ENCODE measurements at places on chromosomes 4 and X.

GRCh38 chr4:5370286-5370685 lies 319.0 kb downstream of the STK32B start:
- DNase-seq, result no peak

GRCh38 chrX:71629467-71629866 lies 11.2 kb upstream of the CXCR3 start:
- no peak for DNase-seq

GRCh38 chr4:107037199-107037584 lies 1.1 kb upstream of the DKK2 start:
- no peak for DNase-seq

DNA sequence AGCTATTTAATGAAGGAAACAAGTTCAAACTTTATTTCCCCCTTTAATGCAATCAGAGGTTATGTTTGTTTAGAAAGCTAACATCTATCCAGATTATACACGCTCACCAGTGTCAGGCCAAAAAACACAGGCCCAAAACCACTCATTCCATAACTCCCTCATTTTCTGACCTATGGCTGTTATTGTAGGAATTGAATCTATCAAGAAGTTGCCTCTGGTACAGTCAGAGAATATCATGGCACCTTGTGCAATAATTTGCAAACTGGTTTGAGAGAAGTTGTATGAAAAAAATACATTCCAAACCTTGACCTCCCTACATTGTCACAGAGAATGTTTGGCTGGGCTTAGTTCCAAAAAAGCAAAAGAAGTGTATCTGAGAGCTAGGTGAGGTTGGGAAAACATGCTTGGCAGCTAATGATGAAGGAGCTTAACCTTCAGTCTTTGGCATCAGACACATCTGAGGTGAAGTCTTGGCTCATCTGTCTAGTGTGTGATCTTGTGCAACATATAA lies 591.0 kb downstream of the ANKRD50 start:
- no peak for DNase-seq

GRCh38 chr4:113967687-113968086 lies 11.8 kb downstream of the ARSJ start:
- no peak for DNase-seq

DNA sequence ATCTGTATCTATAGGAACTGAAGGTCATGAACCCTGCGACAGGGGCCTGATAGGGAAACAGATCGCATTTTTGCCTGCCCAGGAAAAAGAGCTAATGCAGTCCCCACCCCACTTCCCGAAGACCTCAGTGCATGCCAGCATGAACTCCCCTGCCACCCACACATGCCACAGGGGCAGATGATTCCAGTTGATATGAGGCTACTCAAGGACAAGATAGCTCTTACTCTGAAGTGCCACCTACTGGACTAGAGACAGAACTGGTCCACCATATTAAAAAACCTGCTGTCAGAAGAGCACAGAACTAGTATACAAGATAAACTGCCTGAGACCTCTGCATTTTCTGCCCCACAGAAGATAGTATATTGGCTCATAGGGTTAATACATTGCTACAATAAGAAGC lies 68.0 kb downstream of the YIPF7 start:
- DNase-seq, result no peak

DNA sequence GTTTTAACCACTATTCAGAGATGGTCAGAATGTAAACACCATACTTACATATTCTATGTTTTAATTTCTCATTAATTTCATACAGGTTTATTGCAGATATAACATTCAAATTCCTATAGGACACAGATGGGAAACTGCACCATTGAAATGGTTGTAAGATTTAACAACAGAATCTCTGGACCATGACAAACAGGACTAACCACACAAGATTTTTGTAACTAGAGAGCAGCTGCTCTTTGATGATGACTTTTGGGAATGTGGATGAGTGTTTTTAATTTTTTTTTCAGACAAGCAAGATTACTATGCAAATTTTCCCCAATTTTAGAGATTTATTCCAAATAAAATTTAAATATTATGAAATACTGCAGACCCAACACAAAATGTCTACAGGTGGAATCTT lies 610.2 kb downstream of the PCDH18 start:
- DNase-seq, result no peak

DNA sequence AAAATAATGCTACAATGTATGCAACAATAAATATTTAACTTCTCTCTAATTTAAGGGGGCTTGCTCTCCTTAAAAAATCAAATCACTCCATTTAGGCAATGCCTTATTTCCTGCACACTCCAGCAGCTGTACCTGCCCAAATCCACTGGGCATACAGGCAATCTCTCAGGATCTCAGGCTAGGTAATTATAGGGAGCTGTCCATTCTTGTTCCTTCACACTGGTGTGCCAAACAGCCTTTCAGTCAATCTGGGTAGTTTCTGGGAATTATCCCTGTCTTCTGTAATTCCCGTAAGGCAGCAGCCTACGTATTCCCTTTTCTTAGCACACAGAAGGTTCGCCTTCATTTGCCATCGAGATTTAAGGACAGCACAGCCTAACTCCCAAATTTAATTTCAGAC lies 922.6 kb upstream of the SLIT2 start:
- no peak for DNase-seq

DNA sequence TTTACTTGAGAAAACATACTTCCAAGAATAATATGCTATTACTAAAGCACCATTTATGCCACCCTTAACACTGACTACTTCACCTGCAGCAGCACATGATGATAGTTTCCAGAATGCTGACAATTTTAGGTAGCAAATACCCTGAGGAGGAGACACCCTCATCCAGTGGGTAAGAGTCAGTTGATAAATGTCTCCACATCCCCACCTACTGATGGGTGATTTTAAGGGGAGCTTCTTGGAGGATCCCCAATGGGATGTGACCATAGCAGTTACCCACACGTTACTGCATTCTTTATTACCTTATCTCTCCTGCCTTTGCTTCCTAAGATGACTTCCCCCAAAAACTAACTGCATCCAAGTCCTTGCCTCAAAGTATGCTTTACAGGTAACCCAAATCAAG lies 131.2 kb upstream of the SMARCAD1 start:
- DNase-seq, result no peak

DNA sequence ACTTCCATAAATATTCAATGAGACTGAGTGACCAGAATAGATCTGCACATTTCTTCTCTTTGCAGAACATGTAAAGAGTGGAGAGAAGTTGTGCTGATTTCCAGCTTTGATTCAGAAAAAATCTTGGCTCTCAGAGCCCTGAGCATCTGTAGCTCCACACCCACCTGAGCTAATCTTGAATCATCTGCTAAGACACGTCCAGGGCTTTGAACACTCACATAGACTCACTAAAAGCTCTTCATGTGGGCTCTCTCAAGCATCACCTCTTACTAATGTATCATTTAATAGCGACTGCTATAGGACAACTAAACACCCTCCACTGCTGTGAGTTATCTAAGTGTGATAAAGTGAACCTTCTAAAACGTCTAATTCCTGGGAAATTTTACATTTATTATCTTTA lies 147.7 kb upstream of the GRIA3 start:
- DNase-seq, result no peak

GRCh38 chr4:158710814-158711213 lies 12.4 kb downstream of the PPID start:
- DNase-seq, result no peak

DNA sequence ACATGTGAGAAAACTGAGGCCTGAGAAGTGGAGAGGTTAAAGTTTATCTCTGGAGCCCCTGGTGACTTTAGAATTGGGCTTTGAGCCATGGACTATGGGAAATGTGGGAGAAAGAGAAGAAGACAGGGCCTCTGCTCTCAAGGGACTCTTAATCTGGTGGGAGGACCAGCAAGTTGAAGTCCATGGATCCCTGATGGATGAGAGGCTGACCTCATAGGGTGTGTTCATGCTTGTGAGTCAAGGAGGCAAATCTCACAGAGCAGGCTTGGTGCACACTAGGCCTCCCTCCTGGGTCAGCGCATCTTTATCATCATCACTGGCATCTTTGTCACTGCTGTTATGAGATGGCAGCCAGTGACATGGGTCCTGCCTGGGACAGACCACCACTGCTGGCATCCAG lies 211.9 kb downstream of the AFAP1 start:
- DNase-seq, result no peak

GRCh38 chr4:186190581-186191199 lies 677 bp upstream of the CYP4V2 start:
- peak; percentile 1 for DNase-seq

- no peak for DNase-seq
Observed at GRCh38 chr4:142845293-142846107, 601 bp downstream of the INPP4B start.

GRCh38 chrX:154712781-154713740 lies 37.8 kb downstream of the GAB3 start:
- DNase-seq, result no peak

- no peak for DNase-seq
Observed at GRCh38 chr4:113880240-113881028, 99.0 kb downstream of the ARSJ start.

GRCh38 chr4:151147000-151147399 lies 47.6 kb downstream of the RPS3A start:
- no peak for DNase-seq

GRCh38 chr4:113582737-113583136 lies 178.8 kb downstream of the CAMK2D start:
- no peak for DNase-seq

DNA sequence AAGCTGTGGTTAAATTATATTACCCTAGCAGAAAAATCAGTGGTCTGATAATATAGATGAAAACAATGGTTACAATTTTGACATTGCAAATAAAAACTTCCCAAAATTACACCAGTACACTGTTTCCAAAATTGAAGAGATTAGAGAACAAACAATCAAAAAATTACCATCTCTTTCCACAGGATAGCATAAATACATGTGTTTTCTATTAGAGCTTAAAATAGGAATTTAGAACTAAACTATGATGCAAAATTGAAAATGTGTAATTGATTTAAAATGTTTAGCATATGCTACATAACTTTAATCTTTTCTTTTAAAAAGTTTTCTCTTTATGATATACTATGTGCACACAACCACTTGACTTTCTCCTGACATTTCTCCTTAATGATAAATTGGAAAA lies 6.7 kb downstream of the EDNRA start:
- no peak for DNase-seq

DNA sequence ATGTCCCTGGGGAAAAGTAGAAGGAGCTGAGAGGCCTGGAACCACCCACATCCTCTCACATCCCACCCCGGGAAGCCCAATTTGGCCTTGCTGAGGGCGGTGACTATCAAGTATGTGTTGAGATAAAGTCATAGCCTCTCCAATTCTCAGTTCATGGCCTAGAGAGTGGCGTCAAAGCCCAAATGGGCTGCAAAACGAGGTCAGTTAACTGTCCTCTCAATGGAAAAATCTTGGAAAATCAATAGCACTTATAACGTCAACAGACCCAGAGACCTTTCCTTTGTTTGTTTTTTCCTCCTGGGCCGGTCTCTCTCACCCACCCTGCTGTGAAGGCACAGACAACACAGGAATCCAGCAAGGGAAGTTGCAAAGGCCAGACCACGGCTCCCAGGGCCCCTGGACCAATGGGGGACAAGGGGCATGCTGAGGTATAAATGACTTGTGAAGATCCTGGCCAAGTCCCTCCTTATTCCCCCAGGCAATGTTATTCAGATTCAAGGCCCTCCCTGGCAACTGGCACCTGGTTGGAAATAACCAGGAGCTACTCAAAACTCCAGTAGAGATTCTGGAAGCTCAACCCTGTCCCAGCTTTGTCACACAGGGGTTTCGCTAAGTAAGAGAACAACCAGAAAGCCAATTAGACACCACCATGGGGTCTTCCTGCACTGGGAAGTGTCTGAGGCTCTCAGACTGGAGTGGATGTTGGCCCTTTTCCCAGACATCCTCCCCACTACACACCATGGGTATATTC lies 38.6 kb downstream of the TSC22D3 start:
- no peak for DNase-seq

GRCh38 chrX:41047878-41048534 lies 37.2 kb upstream of the USP9X start:
- no peak for DNase-seq

- no peak for DNase-seq
Observed at GRCh38 chrX:144918936-144919335, 328.4 kb upstream of the SPANXN1 start.

GRCh38 chrX:146433771-146434170 lies 375.8 kb upstream of the CXorf51B start:
- DNase-seq, result no peak

GRCh38 chr4:176404621-176405020 lies 84.9 kb downstream of the SPCS3 start:
- DNase-seq, result no peak

- DNase-seq, result no peak
Observed at GRCh38 chr4:85565761-85566480, 91.0 kb downstream of the ARHGAP24 start.

DNA sequence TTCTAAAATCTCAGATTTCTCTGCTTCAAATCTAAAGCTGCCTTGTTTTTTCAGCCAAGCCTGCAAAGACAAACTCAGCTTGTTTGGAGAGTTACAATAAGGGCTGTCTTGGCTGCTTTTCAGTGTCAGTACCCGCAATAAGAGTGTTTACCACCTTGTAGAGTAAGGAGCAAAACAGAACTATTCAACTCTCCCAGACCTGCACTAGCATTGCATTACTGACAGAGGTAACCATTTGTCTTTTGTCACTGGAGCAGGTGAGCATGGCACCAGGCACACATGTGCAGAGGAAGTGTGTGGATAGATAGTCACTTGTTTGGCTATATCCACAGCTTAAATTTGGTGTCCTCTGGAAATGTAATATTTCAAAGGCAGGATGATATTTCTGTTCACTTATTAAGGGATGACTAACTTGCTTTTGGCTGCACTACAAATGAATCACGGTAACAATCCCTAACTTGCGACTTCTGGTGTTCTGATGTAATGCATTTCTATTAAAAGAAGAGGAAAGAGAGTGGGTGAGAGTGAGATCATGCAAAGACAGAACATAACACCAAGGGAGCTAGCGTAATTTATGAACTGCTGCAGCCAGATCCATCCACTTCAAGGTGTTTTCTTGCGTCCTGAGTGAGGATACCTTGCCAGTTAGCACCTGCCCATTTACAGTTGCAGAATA lies 38.6 kb downstream of the PTCHD1 start:
- DNase-seq, result no peak

DNA sequence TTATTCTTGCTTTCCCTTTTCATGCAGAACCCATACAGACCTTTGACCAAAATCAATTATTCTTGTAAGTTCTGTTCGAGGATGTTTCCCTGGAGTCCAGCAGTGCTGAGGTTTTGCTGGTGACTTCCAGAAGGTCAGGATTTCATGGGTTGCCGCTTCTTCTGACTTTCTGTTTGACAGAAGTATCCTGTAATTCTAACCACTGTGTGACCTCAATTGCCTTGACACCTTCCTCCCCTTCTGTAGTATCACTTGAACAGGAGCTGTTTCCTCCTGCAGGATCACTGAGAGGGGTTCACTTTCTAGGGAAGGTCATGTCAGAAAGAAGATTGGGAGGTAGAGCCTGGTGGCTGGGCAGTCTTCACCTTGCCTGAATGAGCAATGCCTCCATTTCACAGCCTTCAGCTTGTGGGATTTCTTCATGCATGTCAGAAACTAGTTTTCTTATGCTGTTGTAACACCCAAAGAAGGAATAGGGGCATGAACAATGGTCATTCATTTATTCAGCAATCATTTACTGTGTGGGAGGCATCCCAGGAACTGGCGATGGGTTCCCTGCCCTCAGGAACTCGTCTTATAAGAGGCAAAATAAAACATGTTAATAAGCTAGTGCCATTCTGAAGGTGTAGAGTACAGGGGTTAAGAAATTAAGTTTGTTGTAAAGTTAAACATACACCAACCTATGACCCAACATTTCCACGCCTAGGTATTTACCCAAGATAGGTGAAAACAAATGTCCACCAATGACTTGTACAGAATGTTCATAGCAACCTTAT lies 205.9 kb downstream of the SOWAHB start:
- no peak for DNase-seq

GRCh38 chrX:119753639-119754257 lies 4.6 kb upstream of the SOWAHD start:
- DNase-seq, result no peak
